ENCODE measurements at places on chromosomes 12 and 14.

- no peak for DNase-seq
Observed at GRCh38 chr12:58712976-58713375, 207.3 kb downstream of the LRIG3 start.

GRCh38 chr14:21874167-21874566 lies 200.5 kb upstream of the OR4E1 start:
- no peak for DNase-seq

- DNase-seq, result peak; percentile 27
Observed at GRCh38 chr12:101939856-101940265, 62.5 kb downstream of the DRAM1 start.

GRCh38 chr12:10069976-10070375 lies 28.8 kb downstream of the CLEC1A start:
- no peak for DNase-seq

- no peak for DNase-seq
Observed at GRCh38 chr12:130988751-130989150, 35.0 kb downstream of the ADGRD1 start.

DNA sequence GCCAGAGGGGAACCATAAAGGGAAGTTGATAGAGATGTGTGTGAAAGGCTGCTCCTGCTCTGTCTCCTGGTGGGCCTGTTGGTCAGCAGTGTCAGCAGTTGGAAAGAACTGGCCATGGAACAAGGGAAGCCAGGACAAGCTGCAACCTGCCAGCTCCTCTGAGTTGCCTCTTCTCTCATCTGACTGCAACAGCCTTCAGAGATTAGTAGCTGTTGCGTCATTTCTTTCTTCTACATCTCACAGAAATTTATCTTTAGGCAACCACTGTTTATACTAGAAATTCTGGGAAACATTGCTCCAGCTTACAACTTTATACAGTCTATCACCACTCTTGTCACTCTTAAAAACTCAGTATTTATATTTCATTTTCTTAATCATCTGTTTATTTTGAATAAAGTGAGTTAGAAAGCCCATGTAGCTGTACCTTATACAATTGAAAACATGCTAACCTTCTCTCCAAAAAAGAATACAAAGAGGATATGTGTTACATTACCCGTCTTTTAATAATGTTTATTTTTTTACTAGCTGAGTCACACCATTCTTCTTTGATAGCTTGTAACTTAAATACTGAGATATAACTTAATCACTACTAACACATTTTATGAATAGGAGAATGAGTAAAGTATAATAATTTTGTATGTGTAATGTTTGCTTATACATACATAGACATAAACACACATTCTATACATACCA lies 224.2 kb downstream of the LRFN5 start:
- no peak for DNase-seq

DNA sequence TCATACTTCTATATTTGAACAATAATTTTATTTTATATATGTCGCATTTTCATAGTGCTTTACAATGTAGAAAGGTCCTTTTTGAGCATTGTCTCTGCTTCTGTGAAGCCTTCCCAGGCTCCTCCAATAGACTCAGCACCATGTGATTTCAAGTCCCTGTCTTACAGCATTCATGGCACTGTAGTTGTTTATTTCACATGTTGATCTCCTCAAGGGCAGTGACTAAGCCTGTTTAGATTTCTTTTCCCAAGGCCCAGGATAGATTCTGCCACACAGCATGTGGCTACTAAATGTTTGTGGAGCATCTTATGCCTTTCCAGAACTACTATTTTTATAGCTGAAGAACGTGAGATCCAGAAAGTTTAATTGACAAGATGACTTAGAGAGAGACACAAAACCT lies 391.7 kb downstream of the TMEM117 start:
- DNase-seq, result no peak

DNA sequence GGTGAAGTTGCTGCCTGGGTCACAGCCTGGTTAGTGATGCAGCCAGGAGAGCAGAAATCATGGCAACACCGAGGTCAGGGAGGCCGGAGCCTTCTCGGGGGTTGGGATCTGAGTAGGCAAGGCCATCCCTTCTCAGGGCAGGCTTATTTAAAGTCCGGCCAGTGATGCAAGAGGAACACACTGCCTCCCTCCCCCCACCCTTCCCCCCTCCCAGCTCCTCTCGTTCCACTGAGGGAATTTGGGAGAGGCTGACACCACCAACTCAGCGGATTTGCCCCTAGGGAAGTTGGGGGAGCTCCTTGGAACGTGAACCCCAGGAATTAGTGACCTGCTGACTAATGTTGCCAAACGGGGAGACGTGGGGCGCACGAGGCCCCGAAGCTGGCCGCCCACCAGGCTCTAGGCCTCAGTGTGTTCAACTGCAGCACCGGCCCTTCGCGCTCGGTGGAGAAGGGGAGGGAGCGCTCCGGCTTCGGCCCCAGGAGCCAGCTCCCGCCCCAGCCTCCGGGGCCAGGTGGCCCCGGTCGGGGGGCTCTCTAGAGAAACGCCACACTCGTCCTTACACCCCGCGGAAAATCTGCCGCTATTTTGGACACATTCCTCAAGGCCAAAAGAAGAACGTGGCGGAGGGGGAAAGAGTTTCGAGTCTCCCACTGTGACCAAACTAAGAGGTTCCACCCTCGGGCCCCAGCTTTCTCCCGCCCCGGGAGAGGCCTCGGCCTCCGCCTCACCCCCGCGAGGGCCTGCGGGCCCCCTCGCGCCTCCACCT lies 1.6 kb downstream of the CTDSP2 start:
- no peak for DNase-seq

DNA sequence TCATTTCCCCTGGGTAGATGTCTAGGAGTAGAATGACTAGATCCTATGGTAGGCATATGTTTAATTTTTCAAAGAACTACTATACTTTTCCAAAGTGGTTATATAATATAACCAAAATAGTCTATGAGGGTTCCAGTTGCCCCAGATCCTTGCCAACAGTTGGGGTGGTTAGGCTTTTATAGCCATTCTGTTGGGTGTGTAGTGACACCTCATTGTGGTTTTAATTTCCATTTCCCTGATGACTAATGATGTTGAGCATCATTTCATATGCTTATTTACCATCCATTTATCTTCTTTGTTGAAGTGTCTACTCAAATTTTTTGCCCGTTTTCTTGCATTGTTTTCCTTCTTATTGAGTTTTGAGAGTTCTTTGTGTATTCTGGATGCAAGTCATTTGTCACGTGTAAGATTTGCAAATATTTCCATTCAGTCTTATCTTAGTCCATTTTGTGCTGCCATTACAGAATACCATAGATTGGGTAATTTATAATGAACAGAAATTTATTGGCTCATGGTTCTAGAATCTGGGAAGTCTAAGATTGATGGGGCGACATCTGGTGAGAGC lies 4.7 kb downstream of the SYNE2 start:
- no peak for DNase-seq

- no peak for DNase-seq
Observed at GRCh38 chr12:128513331-128513730, 246.4 kb downstream of the TMEM132C start.

- DNase-seq, result no peak
Observed at GRCh38 chr14:37048666-37049071, 123.7 kb downstream of the SLC25A21 start.

DNA sequence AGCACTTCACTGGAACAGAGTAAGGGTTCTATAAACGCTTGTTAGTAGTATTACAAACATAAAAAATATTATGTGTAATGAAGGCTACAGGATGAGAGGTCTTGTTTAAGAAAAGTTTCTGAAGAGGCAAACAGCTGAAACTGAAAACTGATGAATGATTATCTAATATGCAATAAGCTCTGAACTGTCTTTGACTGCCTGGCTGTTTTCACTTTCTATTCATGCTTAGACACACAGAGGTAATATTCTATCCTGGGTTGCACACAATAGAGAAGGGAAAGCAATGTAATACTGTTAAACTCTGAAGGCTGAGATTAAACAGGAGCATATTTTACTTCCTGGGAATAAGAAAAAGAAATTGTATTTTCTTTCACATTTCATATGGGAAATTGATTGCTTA lies 251.3 kb downstream of the ALX1 start:
- DNase-seq, result no peak

- DNase-seq, result no peak
Observed at GRCh38 chr12:56231184-56231582, 1.3 kb downstream of the SLC39A5 start.

DNA sequence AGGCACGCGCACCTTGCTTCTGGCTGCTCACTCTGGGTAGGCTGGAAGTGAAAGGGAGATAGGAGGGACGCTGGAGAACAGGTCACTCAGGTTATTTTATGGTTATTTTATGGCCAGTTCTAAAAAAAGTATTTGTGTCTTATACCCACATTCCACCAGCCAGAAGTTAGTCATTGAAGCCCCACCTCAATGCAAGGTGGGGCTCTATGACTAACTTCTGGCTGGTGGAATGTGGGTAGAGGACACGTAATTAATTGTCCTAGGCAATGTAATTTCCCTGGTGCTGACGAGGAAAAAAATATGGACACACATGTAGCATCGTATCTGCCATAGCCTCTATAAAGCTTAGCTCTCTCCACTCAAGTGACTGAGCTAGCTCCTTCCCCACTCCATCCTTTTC lies 104.9 kb downstream of the PDZRN4 start:
- no peak for DNase-seq

DNA sequence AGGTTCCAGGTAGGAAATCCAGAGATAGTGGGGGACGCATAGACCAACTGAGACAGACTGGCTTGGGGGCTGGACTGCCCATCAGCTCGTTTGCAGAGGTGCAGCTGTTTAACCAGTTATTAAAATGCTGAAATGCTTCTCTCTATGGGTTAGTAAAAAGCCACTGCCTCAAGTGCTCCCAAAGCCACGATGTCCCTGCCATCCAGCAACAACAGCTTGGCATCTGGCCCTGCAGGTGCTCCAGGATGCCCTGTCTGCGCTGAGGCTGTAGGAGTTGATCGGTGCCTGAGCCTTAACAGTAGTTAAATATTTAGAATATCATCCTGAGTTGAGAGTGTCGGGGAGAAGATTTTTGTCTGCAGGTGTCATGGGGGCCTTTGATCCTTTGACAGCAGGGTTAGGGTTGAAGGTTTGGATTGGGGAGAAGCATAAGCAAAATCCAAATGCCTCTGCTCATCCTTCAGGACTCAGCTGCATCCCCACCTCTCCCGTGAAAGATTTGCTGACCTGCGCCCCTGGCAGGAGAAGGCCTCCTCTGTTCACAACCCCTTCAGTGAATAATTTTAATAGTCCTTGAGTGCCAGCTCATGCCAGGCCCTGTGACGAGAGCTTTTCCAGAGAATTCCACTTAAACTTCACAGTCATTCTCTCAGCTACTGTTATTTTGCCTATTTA lies 127.3 kb upstream of the PWP1 start:
- DNase-seq, result no peak

DNA sequence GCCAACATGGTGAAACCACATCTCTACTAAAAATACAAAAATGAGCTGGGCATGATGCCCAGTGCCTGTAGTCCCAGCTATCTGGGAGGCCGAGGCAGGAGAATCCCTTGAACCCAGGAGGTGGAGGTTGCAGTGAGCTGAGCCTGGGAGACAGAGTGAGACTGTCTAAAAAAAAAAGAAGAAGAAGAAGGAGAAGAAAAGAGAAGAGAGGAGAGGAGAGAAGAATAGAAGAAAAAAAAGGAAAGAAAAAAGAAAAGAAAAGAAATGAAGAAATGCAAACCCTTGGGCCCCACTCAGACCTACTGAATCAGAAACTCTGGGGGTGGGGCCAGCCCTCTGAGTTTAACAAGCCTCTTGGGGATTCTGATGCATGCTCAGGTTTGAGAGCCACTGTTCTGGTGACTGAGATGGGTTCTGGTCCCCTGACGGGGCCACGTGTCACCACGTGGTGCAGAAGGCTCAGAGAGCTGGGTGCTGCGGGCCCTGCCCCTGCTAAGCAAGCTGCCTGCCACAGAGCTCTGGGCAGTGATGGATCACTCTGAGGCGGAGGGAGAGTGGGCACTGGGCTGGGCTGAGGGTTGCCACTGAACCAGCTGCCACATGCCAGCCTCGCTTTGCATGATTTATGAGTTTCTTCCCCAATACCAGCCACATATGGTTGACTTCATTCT lies 37.5 kb downstream of the ERH start:
- peak; percentile 1 for DNase-seq

DNA sequence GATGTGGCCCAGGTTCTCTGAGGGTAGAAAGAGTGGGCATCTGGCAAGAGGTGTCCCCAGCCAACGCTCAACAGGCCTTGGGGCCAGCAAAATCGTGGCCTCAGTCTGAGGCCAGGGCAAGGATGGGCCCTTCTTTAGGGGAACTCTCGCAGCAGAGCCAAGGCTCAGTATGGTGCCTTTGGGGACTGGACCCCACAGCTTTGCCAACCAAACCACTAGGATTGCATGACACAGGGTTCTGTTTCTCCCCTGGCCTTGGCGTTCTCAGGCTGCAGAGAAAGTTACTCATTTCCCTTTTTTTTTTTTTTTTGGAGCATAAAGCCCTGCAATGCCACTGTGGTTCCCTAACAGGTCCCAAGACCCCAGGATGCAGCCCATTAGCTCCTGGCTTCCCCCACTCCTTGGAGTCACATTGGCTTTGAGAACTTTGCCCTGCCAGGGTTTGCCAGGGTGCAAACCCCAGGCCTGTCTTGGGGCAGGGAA lies 100.6 kb downstream of the LGMN start:
- DNase-seq, result no peak

Measured in NCI-H1417 treated with DMSO at 0.1 percent for 48 hours (cell line).